Neural crest cell (in vitro differentiated cells): ENCODE measurements at places on chromosomes 2 and 18.

GRCh38 chr2:216632952-216633615 lies at the start of gene IGFBP2:
IGFBP2 (plus strand) TSS chr2:216633420; CDS start chr2:216633524, 104 bp downstream.
- peak within 1 kb of the TSS; percentile 97 for H3K4me3 ChIP-seq
- peak; percentile 67 for DNase-seq
- peak within 1 kb of the TSS; percentile 98 for H3K27ac ChIP-seq
- H3K27me3 ChIP-seq = peaks cover 2% of the 10 kb centered on the region
- H3K36me3 ChIP-seq = peaks cover 8% of the 10 kb centered on the region

DNA sequence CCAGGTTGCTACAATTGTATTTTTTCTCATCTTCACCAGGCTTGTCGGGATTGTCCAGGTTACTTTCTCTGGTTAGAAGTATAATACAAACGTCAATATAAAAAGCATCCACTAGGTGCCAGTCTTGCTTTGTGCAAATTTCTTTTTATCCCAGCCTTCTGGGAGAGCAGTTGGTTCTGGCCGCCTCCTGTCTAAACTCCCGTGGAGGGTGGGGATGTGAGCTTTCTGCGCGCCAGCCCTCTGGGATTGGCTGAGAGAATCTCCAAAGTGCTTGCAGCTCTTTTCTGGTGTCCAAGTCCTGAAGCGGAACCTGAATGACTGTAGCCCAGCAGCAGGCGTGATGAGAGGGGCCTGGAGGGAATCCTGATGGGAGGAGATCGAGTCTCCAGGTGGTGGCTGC lies 22.4 kb upstream of the TOGARAM2 start:
- no peak overlapping the region for H3K4me3 ChIP-seq
- H3K27ac ChIP-seq = no peak overlapping the region
- peaks cover 15% of the 10 kb centered on the region for H3K27me3 ChIP-seq
- peak; percentile 55 for DNase-seq
- peaks cover 22% of the 10 kb centered on the region for H3K4me1 ChIP-seq

GRCh38 chr2:239249776-239250175 lies 151.0 kb downstream of the HDAC4 start:
- no peak for DNase-seq
- H3K4me3 ChIP-seq = no peak overlapping the region
- H3K36me3 ChIP-seq = peaks cover 4% of the 10 kb centered on the region
- no peaks in the 10 kb centered on the region for H3K27me3 ChIP-seq

GRCh38 chr2:195741191-195741590 lies 84.2 kb downstream of the SLC39A10 start:
- H3K4me1 ChIP-seq = no peaks in the 10 kb centered on the region
- peaks cover 46% of the 10 kb centered on the region for H3K36me3 ChIP-seq

GRCh38 chr2:11481789-11482472 lies 16.0 kb upstream of the E2F6 start:
- H3K36me3 ChIP-seq = peaks cover 11% of the 10 kb centered on the region
- peaks cover 5% of the 10 kb centered on the region for H3K27me3 ChIP-seq
- peak overlapping the region; percentile 86 for H3K27ac ChIP-seq
- peak overlapping the region; percentile 85 for H3K4me3 ChIP-seq

DNA sequence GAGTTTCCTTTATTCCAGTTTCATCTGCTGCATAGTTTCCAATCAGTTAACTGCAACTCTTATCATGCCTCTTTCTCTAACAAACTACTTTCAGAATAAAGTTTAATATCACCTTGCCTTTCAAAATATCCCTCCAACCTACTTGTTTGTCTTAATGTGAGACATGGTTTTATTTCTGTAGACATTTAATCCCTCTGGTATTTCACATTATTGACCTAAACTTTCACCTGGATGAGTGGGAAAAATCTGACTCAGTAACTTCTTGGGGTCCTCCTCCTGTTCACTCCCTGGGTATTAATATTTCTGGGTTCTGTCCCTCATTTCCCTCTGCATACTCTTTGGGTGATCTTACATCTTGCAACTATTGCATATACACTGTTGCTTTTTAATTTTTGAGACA lies 27.9 kb downstream of the MSH6 start:
- peaks cover 5% of the 10 kb centered on the region for H3K27me3 ChIP-seq
- no peaks in the 10 kb centered on the region for H3K4me1 ChIP-seq
- peaks cover 41% of the 10 kb centered on the region for H3K36me3 ChIP-seq
- H3K27ac ChIP-seq = no peak overlapping the region
- no peak overlapping the region for H3K4me3 ChIP-seq
- no peak for DNase-seq

GRCh38 chr2:168200930-168201583 lies 46.3 kb downstream of the STK39 start:
- H3K4me1 ChIP-seq = peaks cover 30% of the 10 kb centered on the region
- H3K27me3 ChIP-seq = no peaks in the 10 kb centered on the region
- H3K27ac ChIP-seq = peak overlapping the region; percentile 83
- no peak for DNase-seq
- peak overlapping the region; percentile 52 for H3K4me3 ChIP-seq

- H3K27ac ChIP-seq = no peak overlapping the region
- no peaks in the 10 kb centered on the region for H3K4me1 ChIP-seq
- H3K4me3 ChIP-seq = no peak overlapping the region
Observed at GRCh38 chr2:114127372-114127771, 237.5 kb downstream of the ACTR3 start.

- no peak for DNase-seq
- no peak overlapping the region for H3K4me3 ChIP-seq
- H3K27ac ChIP-seq = no peak overlapping the region
Observed at GRCh38 chr2:126952216-126952615, 53.5 kb downstream of the TEX51 start.

- H3K4me1 ChIP-seq = no peaks in the 10 kb centered on the region
- H3K27ac ChIP-seq = no peak overlapping the region
- H3K27me3 ChIP-seq = no peaks in the 10 kb centered on the region
- no peak for DNase-seq
Observed at GRCh38 chr2:57615855-57616556, 430.6 kb upstream of the VRK2 start.

GRCh38 chr2:42930025-42930581 lies 137.7 kb upstream of the HAAO start:
- peak overlapping the region; percentile 32 for H3K27ac ChIP-seq
- no peak overlapping the region for H3K4me3 ChIP-seq
- peaks cover 61% of the 10 kb centered on the region for H3K4me1 ChIP-seq
- no peak for DNase-seq

GRCh38 chr2:40418614-40419363 lies 33.1 kb downstream of the SLC8A1 start:
- no peak for DNase-seq
- H3K4me3 ChIP-seq = no peak overlapping the region
- H3K4me1 ChIP-seq = no peaks in the 10 kb centered on the region
- no peak overlapping the region for H3K27ac ChIP-seq

GRCh38 chr2:128367601-128368359 lies 49.1 kb upstream of the HS6ST1 start:
- H3K4me1 ChIP-seq = peaks cover 38% of the 10 kb centered on the region
- H3K4me3 ChIP-seq = no peak overlapping the region
- DNase-seq = no peak
- H3K36me3 ChIP-seq = no peaks in the 10 kb centered on the region
- H3K27me3 ChIP-seq = peaks cover 63% of the 10 kb centered on the region
- H3K27ac ChIP-seq = no peak overlapping the region
